SW 1271 (cell line): ENCODE measurements at places on chromosomes 12 and 14.

DNA sequence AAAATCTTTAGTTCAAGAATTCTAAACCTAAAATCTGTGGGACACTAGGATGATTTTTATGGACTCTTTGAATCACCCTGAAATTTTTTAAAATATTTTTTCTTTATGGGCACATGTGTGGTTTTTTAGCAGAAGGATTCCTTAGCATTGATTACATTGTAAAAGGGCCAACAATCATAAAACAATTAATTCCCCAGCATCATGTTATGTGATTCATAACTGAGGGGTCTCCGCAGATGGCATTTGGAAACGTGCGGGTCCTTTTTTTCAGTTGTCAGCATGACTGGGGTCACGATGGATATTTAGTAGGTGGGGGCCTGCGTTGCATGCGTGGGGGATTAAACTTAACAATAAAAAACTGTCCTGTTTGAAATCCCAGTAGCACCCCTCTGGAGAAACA lies 52.5 kb downstream of the NTF3 start:
- no peak for DNase-seq

- no peak for DNase-seq
Observed at GRCh38 chr14:44730860-44731259, 223.8 kb upstream of the FSCB start.

- DNase-seq: no peak
Observed at GRCh38 chr12:13745111-13745860, 236.1 kb downstream of the GRIN2B start.

DNA sequence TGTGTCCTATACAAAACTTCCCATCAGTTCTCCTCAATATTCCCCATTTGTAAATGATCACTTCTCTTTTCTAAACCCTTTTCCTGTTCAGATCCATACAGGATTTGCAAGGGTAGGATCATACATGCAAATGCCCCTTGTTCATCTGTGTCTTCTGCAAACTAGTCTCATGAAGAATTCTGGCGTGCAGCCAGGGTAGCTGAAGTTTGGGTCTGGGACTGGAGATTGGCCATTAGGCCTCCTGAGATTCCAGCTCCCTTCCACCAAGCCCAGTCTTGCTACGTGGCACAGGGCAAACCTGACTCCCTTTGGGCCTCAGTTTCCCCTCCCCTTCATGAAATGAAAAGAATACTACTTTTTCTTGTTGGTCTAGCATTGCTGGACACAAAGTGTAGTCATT lies 11.3 kb downstream of the C3AR1 start:
- no peak for DNase-seq

- DNase-seq: no peak
Observed at GRCh38 chr14:36857136-36857535, 195.5 kb downstream of the PAX9 start.

DNA sequence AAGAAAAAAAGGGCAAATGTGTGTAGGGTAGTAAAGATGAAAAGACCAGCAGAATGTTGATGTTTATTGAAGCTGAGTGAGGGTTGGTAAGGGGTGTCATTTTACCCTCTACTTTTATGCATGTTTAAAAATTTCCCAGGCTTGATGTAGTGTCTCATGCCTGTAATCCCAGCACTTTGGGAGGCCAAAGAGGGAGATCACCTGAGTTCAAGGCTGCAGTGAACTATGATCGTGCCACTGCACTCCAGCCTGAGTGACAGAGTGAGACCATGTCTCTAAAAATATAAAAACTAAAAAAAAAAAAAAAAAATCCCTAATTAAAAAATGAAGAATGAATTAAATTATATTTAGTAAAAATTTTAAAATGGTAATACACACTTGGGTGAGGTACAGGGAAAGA lies 8.5 kb downstream of the SEL1L start:
- no peak for DNase-seq

- no peak for DNase-seq
Observed at GRCh38 chr14:95227279-95227860, 70.0 kb upstream of the DICER1 start.

- DNase-seq: no peak
Observed at GRCh38 chr12:32240162-32240561, 133.5 kb downstream of the BICD1 start.

GRCh38 chr12:101570047-101570446 lies 24.7 kb upstream of the MYBPC1 start:
- DNase-seq: no peak

DNA sequence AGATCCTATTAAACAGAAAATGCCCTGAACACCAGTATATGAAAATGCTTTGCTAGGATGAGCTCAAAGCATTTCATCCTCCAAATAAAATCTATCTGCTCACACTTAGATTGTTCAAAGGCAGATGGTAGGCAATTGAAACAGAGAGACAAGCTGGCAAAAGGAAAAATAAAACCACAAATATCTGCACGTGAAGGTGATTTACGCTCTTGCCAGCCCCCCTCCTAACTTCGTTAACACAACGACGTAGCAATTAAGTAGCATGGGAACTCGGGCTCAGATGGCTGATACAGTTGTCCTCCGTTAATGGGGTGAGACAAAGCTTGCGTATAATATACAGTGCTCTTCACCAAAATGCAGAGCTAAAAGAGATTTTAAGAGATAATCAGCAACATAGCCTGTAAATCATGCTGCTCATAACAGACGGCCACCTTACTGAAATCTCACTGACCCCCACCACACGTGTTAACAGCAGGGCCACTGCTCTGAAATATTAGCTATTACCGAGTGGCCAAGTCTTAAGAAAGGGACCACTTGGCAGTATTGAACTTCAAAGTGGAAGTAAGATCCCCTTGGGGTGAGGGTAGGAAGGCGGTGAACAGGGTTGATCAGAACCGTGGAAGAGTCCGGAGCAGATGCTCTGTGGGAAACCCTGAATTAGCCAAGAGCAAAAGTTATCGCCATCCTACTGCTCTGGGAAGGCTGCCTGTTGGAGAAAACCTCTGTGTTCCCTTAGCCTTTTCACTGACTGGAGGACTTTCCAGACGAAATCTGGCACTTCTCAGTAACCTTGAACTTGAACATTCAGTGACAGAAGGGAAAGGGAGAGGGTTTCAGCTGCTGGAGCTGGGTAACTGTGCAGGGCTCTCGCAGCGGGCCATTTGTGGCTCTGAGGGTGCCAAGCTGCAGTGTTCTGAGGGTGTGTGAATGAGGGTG lies 23.1 kb downstream of the ETV6 start:
- no peak for DNase-seq

- DNase-seq: no peak
Observed at GRCh38 chr14:69861025-69861569, 18.1 kb upstream of the SMOC1 start.

DNA sequence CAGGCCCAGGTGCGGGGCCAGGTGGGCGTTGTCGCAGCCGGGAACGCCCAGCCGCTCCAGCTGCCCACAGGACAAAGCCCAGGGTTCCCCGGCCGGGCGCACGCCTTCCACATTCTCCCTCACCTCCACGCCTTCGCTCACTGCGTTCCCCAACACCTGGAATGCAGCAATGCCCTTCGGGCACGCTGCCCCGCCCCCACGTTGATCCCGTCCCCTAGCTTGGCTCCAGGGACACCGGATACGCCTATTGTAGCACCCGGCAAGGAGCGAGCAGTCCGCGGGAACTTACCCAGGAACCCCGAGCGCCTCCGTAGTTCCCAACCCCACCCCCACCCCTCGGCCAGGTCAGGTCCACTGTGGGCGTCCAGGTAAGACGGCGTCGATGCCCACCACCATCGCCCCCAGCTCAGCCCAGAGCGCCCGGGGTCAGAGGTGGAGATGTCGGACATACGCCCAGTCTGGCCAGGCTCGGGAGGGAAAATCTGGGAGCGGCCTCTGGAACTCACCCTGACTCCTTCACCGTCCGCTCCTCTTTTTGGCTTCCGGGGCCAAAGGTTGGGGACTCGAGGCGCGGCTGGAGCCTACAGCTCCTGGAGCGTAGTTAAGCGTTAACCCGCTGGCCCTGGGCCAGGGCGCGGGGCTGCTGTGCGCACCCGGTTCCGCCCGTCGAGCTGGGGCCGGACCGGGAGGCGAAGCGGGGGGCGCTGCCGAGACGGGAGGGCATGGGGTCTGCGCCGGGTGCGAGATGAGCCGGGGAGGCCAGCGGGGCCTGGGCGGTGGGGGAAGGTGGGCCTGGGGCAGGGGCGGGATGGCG lies 594 bp upstream of the CEP170B start:
- no peak for DNase-seq

GRCh38 chr14:45790293-45790692 lies 537.3 kb upstream of the MIS18BP1 start:
- no peak for DNase-seq

DNA sequence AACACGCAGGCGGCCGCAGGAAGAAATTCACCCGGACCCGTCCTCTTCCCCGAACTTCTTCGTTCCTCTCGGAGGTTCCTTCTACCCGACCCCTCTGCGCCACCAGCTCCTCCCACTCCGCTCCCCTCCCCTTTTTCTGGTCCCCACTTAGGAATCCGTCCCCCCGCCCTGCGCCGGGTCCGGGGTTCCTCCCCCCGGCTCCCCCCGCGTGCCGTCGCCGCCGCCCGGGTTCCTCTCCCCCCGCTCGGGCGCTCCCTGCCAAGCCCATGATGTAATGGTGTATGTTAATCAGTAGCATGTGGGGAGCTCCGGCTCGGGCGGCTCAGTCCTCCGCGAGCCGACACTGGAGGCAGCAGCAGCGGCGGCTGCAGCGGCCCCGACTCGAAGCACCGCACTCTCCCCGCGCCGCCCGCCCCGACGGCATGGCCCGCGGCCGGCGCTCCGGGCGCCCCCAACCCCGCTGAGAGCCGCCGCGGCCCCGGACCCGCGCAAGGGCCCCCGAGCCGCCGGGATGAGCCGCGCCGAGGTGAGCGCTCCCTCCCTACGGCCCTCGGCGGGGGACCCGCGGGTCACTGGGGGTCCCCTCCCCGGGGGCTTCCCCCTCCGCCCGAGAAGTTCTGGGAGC lies 1.0 kb upstream of the SAMD4A start:
- peak; percentile 63 for DNase-seq

GRCh38 chr14:36504771-36505175 lies 15.3 kb downstream of the NKX2-1 start:
- DNase-seq: no peak

- no peak for DNase-seq
Observed at GRCh38 chr14:32571995-32572866, 243.1 kb downstream of the AKAP6 start.

- no peak for DNase-seq
Observed at GRCh38 chr14:70064136-70064865, 124.5 kb downstream of the SLC8A3 start.

GRCh38 chr14:68172627-68173026 lies 353.0 kb downstream of the RAD51B start:
- DNase-seq: no peak

- DNase-seq: no peak
Observed at GRCh38 chr14:90547250-90547649, 150.4 kb downstream of the CALM1 start.
